ENCODE measurements at places on chromosomes 3 and 15. TPM values are rescaled to one million over a fixed set of nuclear protein-coding genes. Genes with fewer than 3 reads are reported as not detected.

TIMP4 gene
- 13.1 TPM for total RNA-seq

CYP11A1 gene
- 6.5 TPM for total RNA-seq

GPR62 gene
- total RNA-seq = not detected

C3orf80 gene
- total RNA-seq = not detected

FBXO40 gene
- total RNA-seq = not detected

CFAP44 gene
- 2.2 TPM for total RNA-seq

ISG20 gene
- 2.0 TPM for total RNA-seq

CCNB2 gene
- total RNA-seq = 4.9 TPM

CEP70 gene
- 8.2 TPM for total RNA-seq

Data from pericardium fibroblast (primary cell).